ENCODE measurements at places on chromosomes 12 and 14.

DNA sequence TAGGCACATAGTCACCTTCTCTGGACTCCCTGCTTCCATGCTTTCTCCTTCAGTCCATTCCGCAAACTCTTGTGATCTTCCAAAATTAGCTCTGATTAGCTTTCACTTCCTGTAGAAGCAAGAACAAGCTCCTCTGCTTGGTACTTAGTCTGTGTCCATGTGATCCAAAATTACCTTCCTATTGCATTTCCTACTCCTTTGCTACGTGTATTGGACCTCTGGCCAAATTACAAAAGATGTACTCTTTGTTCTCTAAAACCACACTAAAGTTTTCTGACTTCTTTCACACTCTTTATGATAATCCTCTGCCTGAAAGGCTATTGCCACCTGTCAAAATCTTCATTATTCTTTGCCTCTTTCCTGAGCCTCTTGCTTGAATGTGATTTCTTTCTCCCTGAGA, 786 bp upstream of the TSFM start:
- DNase-seq = no peak

- peak; percentile 68 for DNase-seq
These were observed 1.3 kb upstream of the NCOR2 start for GRCh38 chr12:124568431-124569374.

DNA sequence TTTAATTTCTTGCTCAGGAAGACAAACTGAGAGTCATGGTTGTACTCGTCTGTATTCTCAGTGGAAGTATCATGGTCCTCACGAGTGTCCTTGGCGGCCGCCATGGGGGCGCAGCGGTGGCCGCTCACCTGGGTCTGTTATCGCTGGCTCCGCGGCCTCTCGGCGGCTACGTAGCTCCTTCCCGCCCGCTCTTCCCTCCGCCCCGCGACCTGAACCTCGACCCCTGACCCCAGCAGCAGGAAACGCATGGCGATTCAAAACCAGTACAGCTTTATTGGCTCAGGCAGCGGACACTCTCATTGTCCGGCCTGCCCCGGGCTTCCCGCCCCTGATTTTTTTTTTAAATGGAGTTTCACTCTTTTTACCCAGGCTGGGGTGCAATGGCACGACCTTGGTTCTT, 80.8 kb downstream of the E2F7 start:
- DNase-seq = no peak

GRCh38 chr12:13980538-13981295, 685 bp downstream of the GRIN2B start:
- no peak for DNase-seq

GRCh38 chr14:24196071-24197055, 1.1 kb upstream of the TM9SF1 start:
- peak; percentile 14 for DNase-seq

DNA sequence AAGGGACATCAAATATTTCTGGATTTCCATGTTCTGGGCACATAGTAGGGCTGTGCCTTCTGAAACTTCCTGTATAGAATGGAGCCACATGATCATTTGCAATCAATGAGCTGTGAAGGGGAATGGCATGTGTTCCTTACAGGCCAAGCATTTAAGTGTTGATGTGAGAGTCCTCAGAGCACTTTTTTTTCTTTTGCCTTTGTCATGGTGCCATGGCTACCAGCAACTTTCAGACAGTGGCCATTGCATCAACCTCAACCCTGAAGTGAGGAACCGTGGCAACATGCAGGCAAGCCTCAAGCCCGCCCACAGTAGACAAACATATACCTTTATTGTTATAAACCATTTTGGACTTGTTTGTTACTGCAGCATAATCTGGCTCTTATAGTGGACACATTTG, 948.1 kb downstream of the NRXN3 start:
- DNase-seq = no peak

GRCh38 chr12:44077294-44077693, 241.4 kb downstream of the TMEM117 start:
- no peak for DNase-seq

- DNase-seq = no peak
These were observed 64.8 kb downstream of the WSCD2 start for GRCh38 chr12:108193917-108194316.

GRCh38 chr14:45251912-45252311, 1.1 kb downstream of the MIS18BP1 start:
- no peak for DNase-seq

DNA sequence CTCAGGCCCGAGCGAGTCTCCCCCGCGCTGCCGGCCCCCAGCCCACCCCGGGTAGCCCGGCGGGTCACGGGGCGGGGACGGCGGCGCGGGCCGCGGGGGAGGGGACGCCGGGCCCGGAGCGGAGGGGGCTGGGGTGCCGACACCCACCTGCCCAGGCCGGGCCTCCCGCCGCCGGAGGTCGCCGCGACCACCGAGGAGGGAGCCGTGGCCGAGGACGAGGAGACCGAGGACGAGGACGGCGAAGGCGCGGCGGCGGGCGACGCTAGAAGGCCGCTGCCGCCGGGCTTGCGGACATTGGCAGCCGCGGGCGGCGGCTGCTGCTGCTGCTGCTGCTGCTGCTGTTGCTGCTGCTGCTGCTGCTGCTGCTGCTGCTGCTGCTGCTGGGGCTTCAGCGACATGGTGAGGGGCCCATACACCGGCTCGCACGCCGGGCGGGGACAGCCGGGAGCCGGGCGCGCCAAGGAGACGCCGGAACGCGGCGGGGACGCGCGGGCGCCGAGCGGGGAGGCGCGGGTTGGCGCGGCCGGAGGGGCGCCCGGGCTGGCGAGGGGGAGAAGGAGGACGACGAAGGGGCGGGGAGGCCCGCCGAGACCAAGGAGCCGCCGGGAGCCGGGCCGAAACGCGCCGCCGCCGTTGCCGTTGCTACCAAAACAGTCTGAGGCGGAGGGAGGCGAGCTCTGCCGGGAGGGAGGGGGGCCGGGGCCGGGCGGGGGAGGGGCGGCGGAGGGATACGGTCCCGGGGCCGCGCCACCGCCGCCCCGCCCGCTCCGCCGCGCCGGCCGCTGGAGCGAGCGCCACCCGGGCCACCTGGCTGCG, at the start of gene ATXN2:
Gene ATXN2 (minus strand): TSS at position 679 of the 816 bp plus-strand sequence. CDS start 281 bp downstream, at position 398.
- DNase-seq = peak; percentile 33

GRCh38 chr12:109517619-109518018, 40.2 kb downstream of the UBE3B start:
- DNase-seq = no peak

DNA sequence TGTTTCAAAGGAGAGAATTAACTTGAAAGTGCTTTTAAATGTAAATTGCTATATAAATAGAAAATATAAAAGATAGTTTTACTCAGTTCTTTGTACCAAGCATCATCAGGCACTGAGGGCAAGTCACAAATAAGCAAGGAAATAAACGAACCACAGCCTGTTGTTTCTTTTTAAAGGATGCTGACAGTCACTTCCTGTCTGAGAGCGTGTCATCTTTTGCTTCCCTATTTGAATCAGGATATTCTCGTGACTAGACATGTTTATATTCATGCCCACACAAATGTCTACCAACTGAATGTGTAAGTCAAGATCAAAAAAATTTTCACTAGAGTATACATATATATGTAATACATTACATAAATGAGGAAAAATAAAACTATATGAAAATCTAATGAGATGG, 31.4 kb upstream of the SLC2A13 start:
- no peak for DNase-seq

- DNase-seq = no peak
These were observed 37.5 kb upstream of the CIT start for GRCh38 chr12:119914666-119915065.

GRCh38 chr12:70648191-70648590, 11.0 kb upstream of the PTPRB start:
- DNase-seq = no peak

DNA sequence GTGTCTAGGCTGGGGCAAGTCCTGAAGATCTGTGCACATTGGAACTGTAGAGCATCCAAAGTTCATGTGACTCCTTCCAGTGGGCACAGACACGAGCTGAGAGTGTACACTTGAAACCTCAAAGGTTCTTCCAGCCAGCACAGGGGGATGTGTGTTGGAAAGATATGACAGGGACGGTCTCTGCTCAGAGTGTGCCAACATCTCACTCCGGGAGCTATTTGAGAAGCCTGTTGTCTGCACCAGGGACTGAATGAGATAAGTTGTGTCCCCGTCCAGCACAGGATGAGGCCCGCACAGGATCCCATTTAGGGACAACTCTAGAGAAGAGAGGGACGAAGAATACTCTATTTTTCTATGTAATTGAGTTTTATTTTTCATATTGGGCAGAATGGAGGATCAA, 136.3 kb downstream of the SNAPC1 start:
- no peak for DNase-seq

DNA sequence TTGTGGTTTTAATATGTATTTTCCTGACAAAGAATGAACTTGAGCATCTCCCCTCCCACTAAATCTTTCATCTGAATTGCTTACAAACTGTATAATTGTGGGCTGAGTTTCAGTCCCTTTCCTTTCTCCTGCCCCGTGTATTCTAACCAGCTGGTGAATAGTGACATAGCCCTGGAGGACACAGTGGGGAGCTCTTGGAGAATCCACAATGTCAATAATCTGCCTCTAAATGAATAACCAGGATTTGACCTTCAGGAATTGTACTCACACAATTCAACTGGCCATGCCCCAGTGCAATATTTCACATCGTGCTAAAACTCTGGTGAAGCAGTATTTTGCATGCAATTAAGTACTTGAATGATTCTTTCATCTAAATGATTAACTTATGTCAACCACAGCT, 177.2 kb downstream of the C12orf42 start:
- no peak for DNase-seq

DNA sequence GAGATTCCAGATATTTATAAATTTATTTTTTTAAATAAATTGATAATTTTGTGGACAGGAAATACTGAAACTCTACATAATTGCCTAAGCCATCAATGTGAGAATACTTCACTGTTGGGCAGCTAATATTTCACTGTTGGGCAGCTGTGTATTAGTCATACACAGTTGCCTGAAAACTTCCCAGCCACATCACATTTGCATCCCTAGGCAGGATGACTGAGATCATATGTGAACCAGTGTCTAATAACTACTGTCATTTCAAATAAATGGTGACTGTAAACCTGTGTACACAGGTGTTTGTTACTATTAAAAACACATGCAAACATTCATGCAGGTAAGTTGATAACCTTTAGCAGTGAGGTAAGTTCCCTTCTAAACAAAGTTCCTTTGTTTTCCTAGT, 43.9 kb downstream of the TMTC3 start:
- no peak for DNase-seq

DNA sequence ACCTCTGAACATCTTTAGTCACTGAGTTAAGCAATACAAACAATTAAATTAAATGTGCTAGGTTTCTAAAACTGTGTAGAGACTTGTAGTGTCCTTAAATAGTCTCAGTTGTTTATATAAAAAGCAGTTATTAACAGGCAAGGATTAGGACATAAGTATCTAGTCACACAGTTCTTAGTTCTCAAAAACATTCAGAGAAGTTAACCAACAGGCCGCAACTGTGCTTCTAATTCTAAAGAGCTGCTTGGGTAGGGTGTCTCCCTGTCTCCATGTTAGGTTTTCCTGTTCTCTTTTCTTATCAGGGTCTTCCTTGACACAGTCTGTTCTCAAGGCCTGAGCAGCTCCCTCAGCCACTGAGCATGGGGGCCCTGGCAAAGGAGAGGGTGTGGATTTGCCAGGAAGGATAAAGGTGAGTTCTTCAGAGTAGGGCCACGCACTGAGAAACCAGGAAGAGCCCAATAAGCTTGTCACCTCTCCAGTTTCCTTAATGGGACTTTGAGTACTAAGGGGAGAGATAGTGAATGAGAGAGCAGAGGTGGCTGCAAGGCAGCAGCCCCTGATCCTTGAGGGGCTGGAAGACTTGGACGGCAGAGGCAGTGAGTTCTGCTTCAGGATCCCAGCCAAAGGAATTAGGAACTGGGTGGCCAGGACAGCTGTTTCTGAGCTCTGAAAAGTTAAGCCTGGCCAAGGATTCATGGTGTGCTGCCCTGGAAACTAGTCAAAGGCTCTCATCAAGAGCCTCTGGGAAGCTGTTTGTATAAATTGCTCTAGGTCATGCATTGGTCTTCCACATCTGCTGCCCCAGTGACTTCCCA, 177.3 kb downstream of the MYRFL start:
- no peak for DNase-seq

DNA sequence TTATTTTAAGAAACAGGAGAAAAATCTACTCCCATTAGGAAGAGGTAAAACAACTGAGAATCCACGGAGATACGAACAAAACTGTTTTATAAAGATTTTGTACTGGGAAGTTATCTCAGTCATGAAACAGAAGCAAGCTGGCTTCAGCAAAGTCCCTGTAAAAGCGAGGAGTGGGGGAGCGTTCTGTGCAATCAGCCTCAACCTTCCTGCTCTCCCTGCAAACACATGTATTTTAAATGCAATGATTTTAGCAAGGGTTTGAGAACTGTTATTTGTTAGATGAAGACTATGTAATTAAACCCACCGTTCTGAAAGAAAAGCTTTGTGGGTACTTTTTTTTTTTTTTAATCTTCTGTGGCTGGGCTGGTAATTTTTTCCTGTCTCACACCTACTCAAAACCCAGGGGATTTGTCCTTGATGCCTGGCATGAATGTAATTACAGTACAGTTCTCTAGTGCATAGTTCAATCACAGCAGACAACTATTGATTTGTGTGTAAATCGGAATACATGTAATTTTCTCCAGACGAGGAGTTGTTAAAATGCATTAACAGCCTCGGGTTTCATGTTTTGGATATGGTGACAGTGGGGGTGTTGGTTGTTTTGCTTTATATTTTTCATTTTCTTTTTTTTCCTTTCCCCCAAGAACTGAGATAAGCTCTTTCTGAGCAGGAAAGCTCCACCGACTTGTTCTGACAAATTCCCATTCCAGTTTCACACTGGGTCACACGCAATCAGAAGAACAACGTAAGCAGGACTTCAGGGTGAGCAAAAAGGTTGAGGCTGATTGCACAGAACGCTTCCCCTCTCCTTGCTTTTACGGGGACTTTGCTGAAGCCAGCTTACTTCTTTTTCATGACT, 153.6 kb downstream of the PHLDA1 start:
- no peak for DNase-seq

- no peak for DNase-seq
These were observed 3.9 kb downstream of the TSPAN9 start for GRCh38 chr12:3081091-3081490.

DNA sequence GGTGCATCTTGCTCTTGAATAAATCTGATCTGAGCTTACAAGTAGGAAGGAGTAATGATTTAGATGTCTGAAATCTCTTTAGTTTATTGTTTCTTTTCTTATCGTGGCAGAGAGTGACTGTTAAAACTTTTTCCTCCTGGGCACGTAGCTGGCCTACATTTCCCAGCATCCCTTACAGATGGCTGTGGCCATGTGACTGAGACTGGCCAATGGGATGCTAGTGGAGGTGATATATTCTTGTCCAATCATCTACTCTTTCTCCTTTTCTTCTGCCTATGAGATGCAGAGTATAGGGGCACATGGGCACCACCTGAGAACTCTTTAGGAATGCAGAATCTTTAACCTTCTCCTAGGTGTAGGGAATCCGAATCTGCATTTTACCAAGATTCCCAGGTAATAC, 237.3 kb downstream of the RGS6 start:
- no peak for DNase-seq

GRCh38 chr12:117738233-117738632, 230.6 kb downstream of the KSR2 start:
- DNase-seq = no peak

GRCh38 chr14:72448212-72448611, 445.7 kb downstream of the DPF3 start:
- no peak for DNase-seq

- no peak for DNase-seq
These were observed 248.6 kb upstream of the SOX5 start for GRCh38 chr12:24198070-24198469.
